ENCODE measurements at places on chromosomes 16 and 17.
A peak's percentile ranks its signal among the peaks of the same experiment; 100 is the strongest.

- no peak for DNase-seq
These were observed 7.6 kb downstream of the ADCY7 start for GRCh38 chr16:50273888-50274325.

DNA sequence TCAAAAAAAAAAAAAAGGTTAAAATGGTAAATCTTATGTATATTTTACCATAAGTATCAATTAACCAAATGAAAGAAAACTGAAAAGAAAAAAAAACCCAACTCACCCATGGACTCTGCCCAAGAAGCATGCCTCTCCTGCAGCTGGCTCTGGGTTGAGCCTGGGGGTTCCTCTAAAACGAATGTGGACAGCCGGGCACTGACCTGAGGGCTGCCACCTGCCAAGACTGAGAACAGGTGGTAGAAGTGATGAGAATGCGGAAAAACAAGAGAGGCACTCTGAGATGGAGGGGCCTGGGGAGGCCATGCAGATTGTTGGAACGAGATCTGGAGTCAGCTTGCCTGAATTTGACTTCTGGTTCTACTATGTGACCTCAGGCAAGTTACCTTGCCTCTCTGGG lies 85.5 kb upstream of the MSI2 start:
- no peak for DNase-seq

DNA sequence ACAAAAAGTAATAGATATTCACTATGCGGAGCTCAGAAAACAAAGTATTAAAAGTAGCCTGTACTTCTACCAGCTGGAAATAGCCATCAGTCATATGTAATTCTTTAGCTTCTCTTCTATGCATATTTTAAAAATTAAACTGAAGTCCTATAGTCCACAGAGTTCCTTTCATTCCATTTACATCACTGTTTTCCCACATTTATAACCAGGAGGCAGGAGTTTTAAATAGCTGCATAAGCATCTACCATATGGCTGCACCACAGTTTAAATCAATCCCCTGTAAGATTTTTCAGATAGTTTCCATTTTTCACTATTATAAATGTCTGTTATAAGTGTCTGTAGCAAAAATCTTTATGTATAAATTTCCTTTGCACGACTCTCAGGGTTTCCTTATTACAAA lies 45.1 kb downstream of the ZFHX3 start:
- no peak for DNase-seq

DNA sequence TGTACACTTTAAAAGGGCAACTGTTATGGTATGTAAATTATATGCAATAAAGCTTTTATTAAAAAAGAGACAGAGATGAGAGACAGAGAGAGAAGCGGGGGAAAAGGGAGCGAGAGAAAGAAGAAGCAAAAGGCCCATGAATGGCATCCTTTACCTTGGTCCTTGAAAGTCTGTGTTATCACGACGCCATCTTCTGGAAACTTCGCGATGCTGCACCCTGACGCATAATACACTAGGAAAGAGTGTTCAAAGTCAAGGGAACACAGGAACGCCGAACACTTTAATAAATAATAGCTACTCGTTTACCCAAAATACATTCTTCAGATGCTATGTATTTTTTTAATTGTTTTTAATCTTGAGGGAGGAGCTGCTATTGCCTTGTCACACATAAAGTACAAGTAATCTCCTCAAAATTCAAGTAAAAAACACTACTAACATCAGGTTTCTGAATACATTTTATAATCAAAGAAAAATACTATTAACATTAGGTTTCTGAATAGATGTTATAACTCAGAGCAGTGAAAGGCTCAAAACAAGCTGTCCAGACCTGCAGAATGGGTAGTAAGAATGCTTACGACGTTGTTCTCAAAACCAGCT lies 23.0 kb upstream of the SLC38A8 start:
- DNase-seq, result no peak

GRCh38 chr17:7988750-7989178 lies 13.7 kb upstream of the GUCY2D start:
- no peak for DNase-seq

GRCh38 chr17:40345994-40346764 lies 18.4 kb downstream of the GJD3 start:
- DNase-seq, result no peak

DNA sequence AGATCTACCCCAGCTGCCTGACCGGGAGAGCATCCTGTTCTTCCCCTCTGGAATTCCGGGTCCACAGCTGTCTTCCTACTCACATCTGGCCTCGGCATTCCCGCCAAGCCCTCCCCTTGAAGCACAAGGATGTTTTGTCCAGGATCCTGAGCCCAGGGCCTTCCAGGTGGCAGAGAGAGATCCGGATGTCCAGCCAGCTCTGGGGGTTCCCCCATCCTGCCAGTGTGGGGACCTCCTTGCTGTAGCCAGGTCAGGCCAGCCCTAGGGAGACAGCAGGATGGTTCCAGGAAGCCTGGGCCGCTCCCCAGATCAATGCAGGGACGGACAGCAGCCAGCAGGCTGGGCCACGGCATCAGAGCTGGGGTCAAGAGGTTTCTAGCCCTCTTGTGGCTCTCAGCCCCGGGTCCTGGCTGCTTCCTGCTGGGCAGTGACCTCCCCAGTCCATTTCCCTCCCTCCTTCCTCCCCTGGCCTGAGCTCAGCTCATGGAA lies 55.3 kb downstream of the SOCS3 start:
- no peak for DNase-seq

GRCh38 chr17:50904518-50905459 lies 38.6 kb upstream of the TOB1 start:
- peak; percentile 93 for DNase-seq

GRCh38 chr17:19703106-19703827 lies 13.1 kb downstream of the SLC47A2 start:
- no peak for DNase-seq

DNA sequence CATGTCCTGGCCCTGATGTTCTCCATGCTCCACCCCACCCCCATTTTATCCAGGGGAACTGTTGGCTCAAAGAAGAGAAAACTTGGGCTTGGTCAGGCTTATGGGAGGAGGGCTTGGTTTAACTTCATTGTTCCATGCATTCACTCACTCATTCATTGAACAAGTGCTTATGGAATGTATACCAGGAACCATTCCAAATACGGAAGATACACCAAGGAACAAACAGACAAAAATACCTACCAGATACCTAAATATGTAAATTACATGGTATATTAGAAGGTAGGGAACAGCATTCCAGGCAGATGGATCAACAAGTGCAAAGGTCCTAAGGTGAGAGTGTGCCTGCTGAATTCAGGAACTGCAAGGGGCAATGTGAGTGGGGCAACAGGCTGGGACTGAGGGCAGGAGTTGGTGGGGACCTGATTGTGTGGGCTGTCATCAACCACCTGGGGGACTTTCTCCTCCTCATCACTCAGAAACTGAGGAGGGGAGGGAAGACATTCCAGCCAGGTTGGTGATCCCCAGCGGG lies 39.9 kb downstream of the RAI1 start:
- DNase-seq, result no peak

- DNase-seq, result no peak
These were observed 94.0 kb upstream of the WSB1 start for GRCh38 chr17:27199948-27200347.

GRCh38 chr17:35053204-35053603 lies 10.3 kb downstream of the RFFL start:
- DNase-seq, result no peak

DNA sequence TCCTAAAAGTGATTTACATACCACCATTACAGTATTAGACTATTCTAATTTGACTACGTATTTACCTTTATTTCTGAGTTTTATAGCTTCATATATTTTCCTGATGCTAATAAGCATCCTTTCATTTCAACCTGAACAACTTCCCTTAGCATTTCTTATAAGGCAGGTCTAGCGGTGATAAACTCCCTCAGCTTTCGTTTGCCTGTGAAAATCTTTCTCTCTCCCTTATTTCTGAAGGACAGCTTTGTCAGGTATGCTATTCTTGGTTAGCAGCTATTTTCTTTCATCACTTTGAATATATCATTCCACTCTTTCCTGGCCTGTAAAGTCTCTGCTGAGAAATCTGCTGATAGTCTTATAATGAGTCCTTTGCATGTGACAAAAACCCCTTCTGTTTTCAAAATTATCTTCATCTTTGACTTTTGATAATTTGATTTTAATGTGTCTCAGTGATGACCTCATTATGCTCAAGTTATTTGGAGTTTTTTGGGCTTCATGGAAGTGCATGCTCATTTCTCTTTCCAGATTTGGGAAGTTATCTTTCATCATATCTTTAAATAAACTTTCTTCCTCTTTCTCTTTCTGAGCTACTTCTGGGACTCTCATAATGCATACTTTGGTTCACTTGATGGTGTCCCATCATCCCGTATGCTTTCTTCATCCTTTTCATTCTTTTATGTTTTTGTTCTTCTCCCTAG lies 285.4 kb upstream of the PMFBP1 start:
- no peak for DNase-seq

DNA sequence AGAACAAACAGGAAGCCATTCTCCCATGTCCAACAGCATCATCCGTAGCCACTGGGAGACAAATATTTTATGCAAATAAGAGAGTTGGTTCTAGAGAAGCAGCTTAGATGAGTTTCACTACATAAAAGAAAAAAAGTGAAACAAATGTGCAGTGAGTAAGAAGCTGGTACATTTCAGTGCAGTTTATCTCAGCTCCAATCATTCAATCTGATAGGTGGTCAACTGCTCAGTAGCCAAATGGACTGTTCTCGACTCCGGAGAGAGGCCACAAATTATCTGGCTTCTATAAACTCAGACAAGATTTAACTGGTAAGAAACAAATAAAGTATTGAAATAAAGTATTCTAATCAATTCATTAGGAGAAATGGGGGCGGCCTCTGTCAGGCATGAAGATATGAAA lies 68.3 kb downstream of the MAF start:
- DNase-seq, result no peak

DNA sequence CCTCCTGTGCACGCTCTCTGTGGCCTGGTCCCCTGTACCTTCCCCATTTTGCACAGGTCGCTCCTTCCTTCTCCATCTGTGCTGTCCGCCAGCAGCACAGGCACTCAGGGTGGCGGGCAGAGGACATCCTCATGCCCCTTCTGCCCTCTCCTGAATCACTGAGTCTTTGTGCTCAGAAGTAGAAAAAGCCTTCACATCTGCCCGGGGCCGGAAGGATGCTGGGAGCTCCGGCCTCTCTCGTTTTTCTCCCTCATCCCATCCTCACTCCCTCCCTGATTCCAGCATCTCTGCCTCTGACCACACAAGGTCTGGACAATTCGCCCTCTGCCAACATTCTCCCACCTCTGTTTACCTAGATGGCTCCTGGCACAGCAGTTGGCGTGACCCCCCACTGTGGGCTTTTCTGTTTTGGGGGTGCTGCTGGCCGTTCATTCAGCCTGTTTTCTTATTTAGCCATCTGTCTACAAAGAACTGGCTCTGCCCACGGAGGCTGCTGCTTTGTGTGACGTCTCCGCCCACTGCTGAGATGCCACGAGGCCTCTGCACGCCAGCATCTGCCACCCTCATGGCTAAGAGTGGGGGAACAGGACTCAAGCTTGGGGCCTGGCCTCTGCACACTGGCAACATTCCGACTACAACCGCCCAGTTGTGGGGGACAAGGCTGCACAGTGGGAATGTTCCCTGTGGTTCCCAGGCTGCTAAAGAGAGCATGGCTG lies 36.7 kb downstream of the SEC14L5 start:
- no peak for DNase-seq

- DNase-seq, result no peak
These were observed 10.2 kb upstream of the CES1 start for GRCh38 chr16:55843105-55843395.

GRCh38 chr16:52617591-52617990 lies 70.6 kb upstream of the TOX3 start:
- DNase-seq, result no peak

- DNase-seq, result peak; percentile 68
These were observed 16.7 kb upstream of the LASP1NB start for GRCh38 chr17:38908676-38909181.

DNA sequence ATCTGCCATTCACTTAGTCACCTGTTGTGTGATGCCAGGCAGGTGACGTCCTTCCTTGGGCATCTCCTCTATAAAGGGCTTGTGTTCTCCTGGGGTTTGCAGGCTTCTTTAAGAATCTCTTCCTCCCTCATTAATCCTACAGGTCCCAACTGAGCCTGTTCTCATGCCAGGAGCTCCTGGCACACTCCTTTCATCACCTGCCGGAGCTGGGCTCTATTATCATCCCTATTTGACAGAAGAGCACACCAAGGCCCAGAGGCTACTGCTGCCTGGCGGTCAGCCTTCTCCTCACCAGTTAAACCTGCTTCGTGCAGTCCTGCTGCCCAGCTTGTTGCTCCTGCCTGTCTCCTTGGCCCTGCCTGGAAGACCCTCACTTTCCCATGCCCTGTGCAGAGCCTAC lies 51.2 kb downstream of the RAI1 start:
- DNase-seq, result no peak

GRCh38 chr17:39576187-39576586 lies 31.5 kb downstream of the NEUROD2 start:
- no peak for DNase-seq

DNA sequence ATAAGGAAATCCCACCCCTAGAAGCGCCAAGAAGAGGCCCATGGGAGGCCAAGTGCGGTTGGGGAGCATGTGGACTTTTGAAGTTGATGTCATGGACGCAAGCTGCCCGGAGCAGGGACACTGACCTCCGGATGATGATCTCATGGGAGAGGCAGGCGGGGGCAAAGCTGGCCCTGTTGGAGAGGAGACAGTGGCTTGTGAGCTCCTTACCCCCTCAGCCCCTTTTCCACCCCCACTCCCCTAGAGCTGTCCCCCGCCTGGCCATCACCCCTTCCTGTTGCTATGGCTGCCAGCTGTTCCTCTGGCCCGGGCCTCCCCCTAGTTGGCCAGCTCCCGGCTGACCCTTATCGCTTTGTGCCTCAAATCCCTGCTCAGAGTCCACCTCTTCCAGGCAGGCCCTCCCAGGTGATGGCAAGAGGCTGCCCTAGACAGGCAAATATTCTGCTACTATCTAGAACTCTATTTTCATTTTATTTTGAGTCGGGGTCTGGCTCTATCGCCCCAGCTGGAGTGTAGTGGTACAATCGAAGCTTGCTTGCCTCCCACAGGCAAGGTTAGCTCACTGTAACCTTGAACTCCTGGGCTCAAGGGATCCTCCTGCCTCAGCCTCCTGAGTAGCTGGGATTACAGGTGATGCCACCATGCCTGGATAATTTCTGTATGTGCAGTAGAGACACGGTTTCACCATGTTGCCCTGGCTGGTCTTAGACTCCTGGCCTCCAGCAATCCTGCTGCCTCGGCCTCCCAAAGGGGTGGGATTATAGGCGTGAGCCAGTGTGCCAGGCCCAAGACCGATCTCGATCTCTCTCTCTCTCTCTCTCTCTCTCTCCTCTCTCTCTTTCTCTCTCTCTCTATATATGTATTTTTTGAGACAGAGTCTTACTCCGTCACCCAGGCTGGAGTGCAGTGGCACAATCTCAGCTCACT lies 6.6 kb downstream of the NOTUM start:
- no peak for DNase-seq

GRCh38 chr16:10870137-10870776 lies 6.7 kb upstream of the CIITA start:
- no peak for DNase-seq

GRCh38 chr16:51922476-51922875 lies 624.5 kb downstream of the TOX3 start:
- DNase-seq, result no peak

DNA sequence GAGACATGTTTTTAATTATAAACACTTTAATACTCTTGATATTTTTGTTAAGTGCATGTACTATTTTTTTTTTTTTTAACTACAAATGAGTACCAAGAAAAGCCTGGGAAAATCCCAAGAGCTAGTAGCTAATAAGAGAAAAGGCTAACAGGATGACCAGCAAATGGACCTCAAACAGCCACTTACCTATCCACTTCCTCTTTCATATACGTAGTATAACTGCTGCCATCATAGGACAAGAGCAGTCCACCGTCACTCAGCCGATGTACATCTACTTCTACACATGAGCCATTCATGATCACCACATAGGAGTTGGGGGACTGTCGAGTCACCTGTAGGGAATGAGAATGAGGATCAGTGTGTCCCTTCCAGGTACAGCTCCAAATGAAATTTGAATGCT lies 128.0 kb upstream of the C17orf78 start:
- DNase-seq, result no peak
